Endothelial cell of umbilical vein (primary cell): ENCODE measurements at places on chromosomes 5 and 9. TPM values are rescaled to one million over a fixed set of nuclear protein-coding genes. Genes with fewer than 3 reads are reported as not detected.

GZMA gene
- total RNA-seq, result not detected in 2 replicates

DIPK1B gene
- 242 and 253 TPM in 2 replicates for total RNA-seq

SHOC1 gene
- not detected in 2 replicates for total RNA-seq

JAKMIP2 gene
- not detected in 2 replicates for total RNA-seq

SLC36A2 gene
- total RNA-seq, result not detected in 2 replicates

EQTN gene
- not detected in 2 replicates for total RNA-seq

CEP78 gene
- total RNA-seq, result 30.2 and 35.9 TPM in 2 replicates

SYK gene
- not detected in 2 replicates for total RNA-seq

NEUROG1 gene
- total RNA-seq, result not detected in 2 replicates

OTULINL gene
- total RNA-seq, result 0.37 and 0.42 TPM in 2 replicates

SPOUT1 gene
- 51.6 and 59.3 TPM in 2 replicates for total RNA-seq

SPATA9 gene
- not detected in 2 replicates for total RNA-seq

GRIN3A gene
- not detected in 2 replicates for total RNA-seq

TXNDC8 gene
- not detected in 2 replicates for total RNA-seq

FOXD4L4 gene
- 0.15 and 0.39 TPM in 2 replicates for total RNA-seq

PCDHB16 gene
- total RNA-seq, result 0.12 and 0.22 TPM in 2 replicates

ACTBL2 gene
- not detected in 2 replicates for total RNA-seq

VPS13A gene
- 29.8 and 33.3 TPM in 2 replicates for total RNA-seq

FCN2 gene
- total RNA-seq, result not detected in 2 replicates

FAM169A gene
- 0.62 and 0.72 TPM in 2 replicates for total RNA-seq

TNC gene
- total RNA-seq, result 0.29 TPM in 1 of 2 replicates, not detected in the other

CCNO gene
- 0.58 and 0.88 TPM in 2 replicates for total RNA-seq

TGFBI gene
- 6.5 and 8.7 TPM in 2 replicates for total RNA-seq

POLK gene
- 22.1 and 27.3 TPM in 2 replicates for total RNA-seq

MZB1 gene
- not detected in 2 replicates for total RNA-seq

C5orf58 gene
- not detected in 2 replicates for total RNA-seq

PIP5KL1 gene
- 2.9 and 3.8 TPM in 2 replicates for total RNA-seq

RMRP gene
- 19,118 and 22,385 TPM in 2 replicates for total RNA-seq

GLRA1 gene
- total RNA-seq, result not detected in 2 replicates

INSL4 gene
- total RNA-seq, result not detected in 2 replicates

ZNF79 gene
- 8.9 and 10.6 TPM in 2 replicates for total RNA-seq

SPINK4 gene
- total RNA-seq, result not detected in 2 replicates

FRMPD1 gene
- not detected in 2 replicates for total RNA-seq

ODF2 gene
- total RNA-seq, result 49.5 and 50.5 TPM in 2 replicates

XPA gene
- total RNA-seq, result 18.5 and 21.1 TPM in 2 replicates

UBAC1 gene
- total RNA-seq, result 36.5 and 39.5 TPM in 2 replicates

TIMD4 gene
- not detected in 2 replicates for total RNA-seq

PARP8 gene
- 0.18 and 0.60 TPM in 2 replicates for total RNA-seq

SPAG8 gene
- total RNA-seq, result 0.69 TPM in 1 of 2 replicates, not detected in the other

ZNF622 gene
- 23.1 and 26.6 TPM in 2 replicates for total RNA-seq

CDC25C gene
- total RNA-seq, result 13.3 and 13.6 TPM in 2 replicates

LAMC3 gene
- 0.12 and 0.38 TPM in 2 replicates for total RNA-seq

DOCK2 gene
- 0.62 and 4.8 TPM in 2 replicates for total RNA-seq

NR4A3 gene
- total RNA-seq, result 0.22 and 0.23 TPM in 2 replicates

HIGD2A gene
- total RNA-seq, result 96.2 and 103 TPM in 2 replicates

IRX2 gene
- total RNA-seq, result not detected in 2 replicates

PDE6A gene
- not detected in 2 replicates for total RNA-seq

FBP2 gene
- total RNA-seq, result not detected in 2 replicates

INSL6 gene
- not detected in 2 replicates for total RNA-seq

CDKN2B-AS1 gene
- total RNA-seq, result 1.9 and 2.4 TPM in 2 replicates
